ENCODE measurements at places on chromosomes 7 and 10.
A peak's percentile ranks its signal among the peaks of the same experiment; 100 is the strongest.

GRCh38 chr10:101011517-101012423 is 12.2 kb downstream of the LZTS2 start:
- no peak for DNase-seq

DNA sequence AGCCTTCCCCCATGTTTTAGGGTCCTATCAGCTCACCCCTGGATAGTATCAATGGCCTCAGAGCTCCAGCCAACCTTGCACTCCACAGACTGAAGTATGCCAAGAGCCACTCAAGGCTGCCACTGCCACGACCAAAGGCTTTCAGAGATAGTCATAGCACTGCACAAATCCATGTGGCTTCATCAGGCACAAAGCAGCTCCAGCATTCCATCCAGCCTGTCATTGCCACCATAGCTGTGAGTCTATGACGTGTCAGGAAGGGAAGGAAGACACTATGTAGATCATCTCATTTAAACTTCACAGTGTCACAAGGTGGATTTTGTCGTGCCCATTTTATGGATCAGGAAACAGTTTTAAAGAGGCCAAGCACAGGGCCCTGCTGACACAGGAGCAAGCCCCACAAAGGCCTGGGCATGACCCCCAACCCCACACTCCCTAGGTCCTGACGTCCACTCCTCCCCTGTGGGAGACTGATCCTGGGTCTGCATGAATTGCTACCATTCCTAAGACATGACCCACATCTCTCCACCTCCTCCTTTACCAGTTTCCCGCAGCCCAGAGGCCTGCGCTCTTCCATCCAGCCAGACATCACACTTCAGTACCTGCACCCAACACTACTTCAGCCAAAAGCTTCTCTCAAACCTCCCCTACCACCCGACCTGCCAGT is 119.4 kb downstream of the DIP2C start:
- DNase-seq: no peak

DNA sequence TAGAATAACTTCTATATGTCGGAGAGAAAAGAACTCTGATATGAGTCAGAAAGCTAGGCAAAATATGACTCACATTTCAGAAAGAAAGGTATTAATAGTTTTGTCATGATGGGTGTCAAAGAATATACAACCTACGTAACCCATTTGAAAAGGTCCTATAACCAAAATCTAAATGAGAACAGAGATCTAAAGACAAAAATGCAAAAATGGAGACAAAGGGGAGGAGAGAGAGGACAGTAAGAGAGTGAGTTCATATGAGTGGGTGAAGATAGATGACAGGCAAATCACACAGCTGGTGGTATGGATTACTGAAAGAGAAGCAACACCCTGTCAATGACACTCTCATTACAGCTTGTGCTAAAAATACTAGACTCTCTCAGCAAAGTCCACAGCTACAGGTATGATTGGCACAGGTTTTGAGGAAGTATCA is 25.6 kb downstream of the ANKMY2 start:
- no peak for DNase-seq

DNA sequence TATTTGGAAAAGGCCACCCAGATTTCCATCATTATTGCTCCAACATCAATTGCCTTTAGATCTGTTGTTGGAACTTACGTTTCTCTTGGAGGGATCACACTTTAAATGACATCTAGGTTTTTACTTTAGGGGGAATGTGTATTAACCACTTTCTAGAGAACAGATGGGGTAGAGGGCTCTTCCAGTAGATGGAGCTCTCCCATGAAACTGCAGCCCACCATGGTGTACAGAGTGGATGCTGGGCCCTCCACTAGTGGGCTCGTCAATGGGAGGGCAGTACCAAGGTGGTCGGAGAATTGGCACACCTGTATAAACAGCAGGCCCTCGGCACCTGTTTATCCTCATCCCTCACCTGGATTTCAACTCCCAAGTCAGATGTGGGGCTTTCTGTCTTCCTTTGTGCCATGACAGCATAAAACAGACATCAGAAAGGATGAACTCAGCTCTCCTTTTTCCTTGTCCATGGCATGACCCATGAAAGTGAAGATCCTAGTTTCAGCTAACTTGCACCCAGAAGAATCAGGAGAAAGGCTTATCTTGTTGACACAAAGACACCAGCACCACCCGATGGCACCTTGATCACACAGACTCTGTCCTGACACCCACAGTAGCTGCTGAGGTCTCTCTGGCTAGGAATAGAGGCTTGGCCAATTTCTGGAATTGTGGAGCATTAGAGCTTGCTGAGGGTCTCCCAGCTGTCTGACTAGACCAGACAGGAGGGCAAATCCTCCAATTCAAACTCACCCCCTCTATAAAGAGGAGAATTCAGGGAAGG is 150.5 kb downstream of the CYP26A1 start:
- no peak for DNase-seq

DNA sequence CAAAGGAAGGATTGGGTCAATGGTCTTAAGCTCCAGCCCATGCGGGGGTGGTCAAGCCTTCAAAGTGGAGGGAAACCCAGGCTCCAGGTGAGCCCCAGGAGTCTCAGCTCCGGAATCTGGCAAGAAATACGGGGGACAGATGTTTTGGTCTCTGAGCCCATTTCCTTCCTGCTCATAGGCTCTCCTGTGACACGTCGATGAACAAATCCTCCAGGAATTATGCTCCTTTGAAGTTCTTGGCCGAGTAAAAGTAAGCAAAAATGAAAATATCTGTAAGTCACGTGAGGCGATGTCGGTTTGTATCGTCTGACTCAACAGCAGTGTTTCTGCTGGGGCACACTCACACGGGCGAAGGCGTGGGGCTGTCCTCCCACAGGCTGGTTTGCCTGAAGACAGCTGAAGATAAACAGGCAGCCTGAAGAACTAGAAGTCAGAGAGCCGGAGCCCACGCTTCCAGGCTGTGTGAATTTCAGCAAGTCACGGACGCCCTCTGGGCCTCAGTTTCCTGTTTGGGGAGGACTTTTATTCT is 52.6 kb upstream of the SMNDC1 start:
- DNase-seq: peak; percentile 92

DNA sequence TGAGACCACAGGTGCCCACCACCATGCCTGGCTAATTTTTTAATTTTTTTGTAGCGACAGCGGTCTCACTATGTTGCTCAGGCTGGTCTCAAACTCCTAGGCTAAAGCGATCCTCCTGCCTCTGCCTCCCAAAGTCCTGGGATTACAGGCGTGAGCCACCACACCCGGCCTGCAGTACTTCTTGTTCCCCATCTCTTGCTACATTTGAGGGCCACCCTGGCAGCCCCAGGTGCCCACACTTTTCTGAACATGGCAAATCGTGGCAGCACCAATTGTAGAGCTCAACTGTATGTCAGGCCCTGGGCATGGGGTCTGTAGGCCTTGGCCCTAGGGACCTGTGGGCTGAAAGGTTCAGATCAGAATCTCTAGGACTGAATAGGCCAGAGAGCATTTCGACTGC is 25.1 kb upstream of the LIMK1 start:
- DNase-seq: no peak

DNA sequence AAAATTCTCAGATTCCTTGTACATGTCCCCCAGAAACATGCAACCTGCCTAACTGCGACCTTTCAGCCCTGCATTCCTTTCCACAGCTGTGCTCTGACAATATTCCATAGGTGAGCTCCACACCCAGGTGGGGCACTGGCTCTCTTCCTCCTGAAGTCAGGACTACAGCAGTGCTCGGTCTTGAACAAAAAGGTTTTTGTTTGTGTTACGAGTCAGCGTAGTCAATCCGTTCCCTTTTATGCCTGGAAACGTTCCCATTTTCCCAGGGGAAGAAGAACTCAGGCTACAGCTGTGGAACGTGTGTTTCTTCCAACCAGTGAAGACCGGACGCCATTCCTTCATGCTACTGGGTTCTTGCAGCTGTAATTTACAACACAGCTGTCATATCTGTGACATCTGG is 52.4 kb upstream of the PFKP start:
- no peak for DNase-seq

- no peak for DNase-seq
Measured at GRCh38 chr7:121280656-121281055, 48.1 kb upstream of the WNT16 start.

DNA sequence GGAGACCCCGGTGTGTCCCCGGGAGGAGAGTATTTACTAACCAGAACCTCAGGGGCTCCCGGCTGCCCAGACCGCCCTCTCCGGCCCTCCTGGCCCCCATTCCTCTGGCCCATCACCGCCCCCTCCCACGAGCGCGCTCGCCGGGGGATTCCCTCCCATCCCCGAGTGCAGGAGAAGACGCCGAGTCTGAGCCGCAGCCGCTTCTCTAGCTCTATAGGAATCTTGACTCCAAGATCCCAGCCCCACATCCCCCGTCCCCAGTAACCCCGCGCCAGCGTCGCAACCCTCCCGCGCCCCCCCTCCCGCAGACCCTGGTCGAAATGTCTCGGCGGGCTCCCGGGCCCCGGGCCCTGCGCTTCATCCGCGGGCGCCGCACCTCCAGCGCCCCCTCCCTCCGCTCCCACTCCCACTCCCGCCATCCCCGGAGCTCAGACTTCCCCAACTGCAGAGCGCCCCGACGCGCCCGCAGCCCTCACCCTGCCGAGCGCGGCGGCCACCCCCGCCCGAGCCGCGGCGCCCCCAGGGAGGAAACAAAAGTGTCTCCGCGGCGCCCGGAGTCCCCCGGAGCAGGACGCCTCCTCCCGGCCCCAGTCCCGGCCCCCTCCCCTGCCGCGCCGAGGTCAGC is 541 bp downstream of the ELMO1 start:
- no peak for DNase-seq

DNA sequence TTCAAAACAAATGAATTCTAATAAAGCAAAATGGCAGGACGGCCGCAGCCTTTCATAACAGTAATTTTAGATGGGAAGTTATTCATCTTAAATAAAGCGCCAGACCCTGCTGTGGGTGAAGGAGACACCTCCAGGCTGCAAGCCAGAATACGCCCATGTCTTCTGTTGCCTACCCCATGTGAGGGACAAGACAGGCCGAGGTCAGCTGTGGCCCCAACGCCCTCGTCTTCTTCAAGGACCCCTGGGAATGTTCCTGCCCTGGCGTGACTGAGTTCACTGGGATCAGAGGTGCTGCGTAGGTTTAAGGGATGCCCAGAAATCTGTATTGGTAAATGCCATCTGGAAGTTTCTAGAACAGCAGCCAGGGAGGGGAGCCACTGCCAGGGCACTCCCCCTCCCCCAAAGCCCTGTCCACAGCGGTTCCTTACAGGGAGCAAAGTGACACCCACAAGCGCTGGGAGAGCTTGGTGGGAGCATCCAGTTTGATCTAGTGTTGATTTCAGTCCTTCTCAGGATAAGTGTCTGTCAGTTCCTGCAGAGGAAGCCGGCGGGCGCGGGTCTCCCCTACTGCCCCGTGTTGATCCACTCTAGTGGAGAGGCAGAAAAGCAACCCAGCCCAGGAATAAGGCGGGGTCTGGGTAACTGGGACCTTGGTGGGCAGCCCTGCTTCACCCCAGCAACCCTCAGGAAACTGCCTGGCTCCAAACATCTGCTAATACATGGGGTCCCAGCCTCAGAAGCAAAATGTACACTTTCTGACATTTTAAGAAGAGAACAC is 20.6 kb downstream of the PAPOLB start:
- DNase-seq: no peak

- no peak for DNase-seq
Measured at GRCh38 chr7:43406961-43407360, 175.9 kb upstream of the STK17A start.

- DNase-seq: peak; percentile 44
Measured at GRCh38 chr7:14761510-14762296, 140.8 kb downstream of the DGKB start.

GRCh38 chr7:47720141-47720906 is 138.4 kb upstream of the TNS3 start:
- DNase-seq: no peak

- DNase-seq: no peak
Measured at GRCh38 chr7:69668339-69668870, 70.1 kb downstream of the AUTS2 start.

- DNase-seq: peak; percentile 95
Measured at GRCh38 chr7:116327752-116328151, 117.4 kb downstream of the TES start.

DNA sequence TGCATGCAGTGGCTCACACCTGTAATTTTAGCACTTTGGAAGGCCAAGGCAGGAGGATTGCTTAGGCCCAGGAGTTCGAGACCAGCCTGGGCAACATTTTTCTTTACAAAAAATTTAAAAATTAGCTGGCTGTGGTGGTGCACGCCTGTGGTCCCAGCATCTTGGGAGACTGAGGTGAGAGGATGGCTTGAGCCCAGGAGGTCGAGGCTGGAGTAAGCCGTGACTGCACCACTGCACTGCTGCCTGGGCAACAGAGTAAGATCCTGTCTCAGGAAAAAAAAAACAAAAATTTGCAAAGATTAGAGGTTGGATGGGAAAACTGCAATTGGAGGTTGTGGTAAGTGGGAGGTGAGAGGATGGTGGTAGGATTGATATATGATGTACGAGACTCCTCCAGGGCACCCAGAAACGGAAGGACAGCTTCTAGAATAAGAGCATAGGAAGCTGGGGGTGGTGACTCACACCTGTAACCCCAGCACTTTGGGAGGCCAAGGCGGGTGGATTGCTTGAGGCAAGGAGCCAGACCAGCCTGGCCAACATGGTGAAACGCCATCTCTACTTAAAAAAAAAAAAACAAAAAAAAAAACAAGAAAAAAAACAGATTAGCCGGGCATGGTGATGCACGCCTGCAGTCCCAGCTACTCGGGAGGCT is 19.1 kb upstream of the PARP12 start:
- DNase-seq: no peak

- DNase-seq: no peak
Measured at GRCh38 chr10:70958396-70958795, 70.0 kb upstream of the PCBD1 start.

DNA sequence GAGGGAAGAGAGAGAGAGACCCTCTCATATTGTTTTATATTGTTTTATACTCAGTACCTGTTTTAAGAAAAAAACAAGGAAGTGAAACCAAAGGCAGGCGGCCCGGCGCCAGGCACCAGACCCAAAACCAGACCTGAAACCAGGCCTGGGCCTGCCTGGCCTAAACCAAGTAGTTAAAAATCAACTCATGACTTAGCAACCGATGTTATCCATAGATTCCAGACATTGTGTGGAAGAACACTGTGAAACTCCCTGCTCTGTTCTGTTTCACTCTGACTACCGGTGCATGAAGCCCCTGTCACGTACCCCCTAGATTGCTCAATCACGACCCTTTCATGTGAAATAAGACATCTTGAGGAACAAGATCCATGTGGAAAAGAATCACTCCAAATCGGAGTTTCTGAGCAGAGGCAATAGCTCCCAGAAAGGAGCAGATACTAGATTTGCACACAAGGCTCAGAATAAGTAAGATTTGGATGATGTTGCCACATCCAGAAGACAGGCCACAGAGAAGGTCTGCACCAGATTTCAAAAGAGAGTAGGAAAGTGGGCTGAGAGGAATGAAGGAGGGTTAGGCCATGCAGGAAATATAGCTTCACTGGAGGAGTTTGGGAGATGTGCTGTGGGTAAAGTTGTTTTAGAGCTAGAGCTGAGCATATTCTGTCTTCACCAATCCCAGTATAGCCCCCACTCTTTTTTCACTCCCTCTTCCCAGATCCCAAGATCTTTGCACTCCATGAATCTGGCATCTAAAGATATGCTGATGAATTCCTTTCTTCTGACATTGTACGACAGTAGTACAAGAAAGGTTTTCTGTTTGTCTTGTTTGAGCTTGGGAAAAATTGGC is 8.8 kb upstream of the ZNF248 start:
- DNase-seq: no peak
